ENCODE measurements at places on chromosomes 1 and 21.
A peak's percentile ranks its signal among the peaks of the same experiment; 100 is the strongest.

GRCh38 chr1:53182111-53182593 is 14.5 kb upstream of the CPT2 start:
- DNase-seq, result peak; percentile 70

DNA sequence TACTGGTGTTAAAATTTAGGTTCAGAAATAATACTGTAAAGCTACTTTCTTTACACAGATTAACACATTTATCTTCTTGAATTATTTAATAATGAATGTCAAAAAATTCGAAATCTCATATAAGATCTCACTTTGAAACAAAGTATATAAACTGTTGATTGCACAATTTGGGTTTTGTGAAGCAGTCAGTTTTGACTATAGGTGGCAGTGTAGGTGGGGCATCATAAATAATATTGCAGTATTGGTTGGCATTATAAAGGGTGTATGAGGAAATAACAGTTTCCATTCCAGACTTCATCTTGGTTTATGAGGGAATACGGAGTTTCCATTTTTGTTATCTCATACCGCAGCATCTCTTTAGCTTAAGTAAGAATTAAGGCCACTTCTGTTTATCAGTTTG is 49.9 kb downstream of the SUCO start:
- DNase-seq, result no peak

DNA sequence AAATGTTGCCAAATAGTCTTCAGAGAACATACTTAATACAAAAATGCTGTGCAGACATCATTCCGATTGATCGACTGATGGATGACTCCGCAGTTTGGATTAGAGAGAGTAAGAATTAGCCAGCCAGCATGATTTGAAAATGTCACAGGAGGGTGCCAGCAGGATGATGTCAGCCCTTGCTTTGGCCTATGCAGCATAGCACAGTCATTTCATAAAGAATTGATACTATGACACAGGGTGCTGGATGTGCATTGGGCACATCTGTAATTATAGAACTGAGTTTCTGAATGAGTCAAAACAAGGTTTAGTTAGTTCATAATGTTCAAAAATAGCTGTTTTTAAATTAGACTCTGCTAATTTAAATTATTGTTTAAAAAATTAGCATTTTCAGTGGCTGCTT is 21.6 kb upstream of the TRAF5 start:
- no peak for DNase-seq

- no peak for DNase-seq
Measured at GRCh38 chr1:160818207-160818937, 22.4 kb downstream of the LY9 start.

GRCh38 chr1:206784471-206784903 is 12.2 kb upstream of the IL10 start:
- peak; percentile 42 for DNase-seq

GRCh38 chr1:147753081-147753480 is 7.3 kb downstream of the GJA5 start:
- no peak for DNase-seq

- DNase-seq, result no peak
Measured at GRCh38 chr1:56268519-56269140, 310.7 kb downstream of the PLPP3 start.

Data from stimulated activated CD8-positive, alpha-beta memory T cell treated with anti-CD3 and anti-CD28 coated beads, Interleukin-15, amount 100 ng/mL, for 24 hours (primary cell).